ENCODE measurements at places on chromosomes 3 and 15.
A peak's percentile ranks its signal among the peaks of the same experiment; 100 is the strongest.

DNA sequence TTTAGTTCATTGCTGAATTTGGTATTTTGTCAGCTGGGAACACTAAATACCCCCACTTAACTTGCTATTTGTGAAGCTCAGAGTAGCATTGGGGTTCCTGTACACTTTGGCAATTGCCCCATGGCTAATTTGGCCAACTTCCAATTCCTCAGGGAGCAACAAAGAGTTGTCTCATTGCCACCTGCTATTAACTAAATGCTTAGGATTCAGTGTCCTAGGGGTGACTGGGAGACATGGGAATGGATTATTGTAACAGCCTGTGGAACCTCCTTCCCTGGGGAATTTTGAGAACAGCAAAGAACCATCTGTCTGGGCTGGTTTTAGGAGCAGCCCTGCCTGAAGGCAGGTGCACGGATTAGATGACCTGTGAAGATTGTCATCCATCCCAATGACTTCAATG, 437.4 kb upstream of the TPRG1 start:
- DNase-seq: peak; percentile 28

GRCh38 chr3:136856665-136857064, 5.3 kb upstream of the NCK1 start:
- DNase-seq: no peak

- no peak for DNase-seq
These were observed 4.0 kb downstream of the GLYCTK start for GRCh38 chr3:52291508-52292181.

GRCh38 chr3:40053663-40054062, 244.3 kb downstream of the MYRIP start:
- DNase-seq: no peak

DNA sequence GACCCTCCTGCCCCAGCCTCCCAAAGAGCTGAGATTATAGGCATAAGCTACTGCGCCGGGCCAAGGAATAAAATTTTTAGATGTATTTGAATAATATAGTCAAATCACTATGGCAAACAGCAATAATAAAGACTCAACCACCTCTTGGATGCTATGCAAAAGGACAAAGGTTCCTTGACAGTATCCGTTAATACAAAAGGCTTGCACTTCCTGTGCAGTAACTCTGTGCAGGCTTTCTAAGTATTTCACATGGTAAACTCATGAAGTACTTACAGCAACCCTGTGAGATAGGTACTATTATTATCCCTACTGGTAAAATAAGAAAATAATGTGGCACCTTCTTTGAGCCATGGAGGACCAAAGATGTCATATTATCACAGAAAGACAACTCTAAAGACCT, 86.8 kb downstream of the SHQ1 start:
- no peak for DNase-seq
